Trophoblast cell (in vitro differentiated cells and primary cell): ENCODE measurements at places on chromosomes 11 and 22.

DNA sequence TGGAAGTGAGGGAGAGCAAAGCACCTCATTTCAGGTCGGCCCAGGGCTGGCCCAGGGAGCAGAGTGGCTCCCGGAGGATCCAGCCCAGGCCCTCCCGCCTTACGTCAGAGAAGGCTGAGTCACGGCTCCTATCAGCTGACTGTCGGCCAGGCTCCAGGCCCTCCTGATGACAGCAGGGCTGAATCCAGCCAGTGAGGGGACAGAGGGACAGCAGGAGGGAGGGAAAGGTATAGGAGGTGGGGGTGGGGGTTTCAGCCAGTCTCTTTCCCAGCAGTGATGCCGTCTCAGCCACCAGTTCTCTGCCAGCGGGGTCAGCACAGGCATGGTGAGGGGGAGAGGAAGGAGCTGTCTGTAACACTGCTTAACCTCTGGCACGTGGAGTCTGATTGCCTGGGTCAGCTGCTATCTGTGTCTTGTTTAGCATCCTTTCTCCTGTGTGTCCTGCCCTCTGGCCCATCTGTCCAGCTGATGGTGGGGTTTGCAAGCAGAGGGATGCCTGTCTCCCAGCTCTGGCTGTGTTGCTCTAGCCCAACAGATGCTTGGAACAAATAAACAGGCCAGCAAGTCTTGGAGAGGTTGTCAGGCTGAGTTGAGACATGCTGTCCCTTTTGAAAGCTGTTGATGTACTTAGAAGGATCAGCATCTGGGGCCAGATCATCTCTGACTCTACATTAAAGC is 74.0 kb downstream of the ADAMTS15 start:
- H3K27me3 ChIP-seq = no peaks in the 10 kb centered on the region
- peaks cover 10% of the 10 kb centered on the region for H3K4me1 ChIP-seq
- H3K4me3 ChIP-seq = no peak overlapping the region
- DNase-seq = peak; percentile 78
- no peaks in the 10 kb centered on the region for H3K36me3 ChIP-seq

DNA sequence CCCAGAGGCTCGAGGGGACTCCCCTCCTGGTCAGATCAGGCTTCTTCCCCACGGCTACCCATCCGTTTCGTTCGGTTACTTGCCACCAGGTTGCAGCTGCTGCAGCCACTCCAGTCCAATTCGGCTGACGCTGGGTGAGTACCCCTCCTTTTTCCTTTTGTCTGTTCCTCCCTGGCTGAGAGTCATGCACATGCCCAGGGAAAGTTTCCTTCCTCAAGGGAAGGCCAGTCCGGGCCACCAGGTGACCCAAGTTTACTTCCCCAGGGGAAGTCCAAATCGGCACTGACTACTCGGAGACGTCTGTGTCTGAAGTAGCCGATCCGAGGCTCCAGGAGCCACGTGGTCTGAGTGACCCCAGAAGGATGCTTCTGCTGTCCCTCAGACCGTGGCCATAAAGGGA is 13.2 kb upstream of the OR56A3 start:
- no peaks in the 10 kb centered on the region for H3K27me3 ChIP-seq
- DNase-seq = no peak
- H3K27ac ChIP-seq = no peak overlapping the region
- H3K4me1 ChIP-seq = no peaks in the 10 kb centered on the region
- H3K36me3 ChIP-seq = no peaks in the 10 kb centered on the region
- H3K4me3 ChIP-seq = no peak overlapping the region

DNA sequence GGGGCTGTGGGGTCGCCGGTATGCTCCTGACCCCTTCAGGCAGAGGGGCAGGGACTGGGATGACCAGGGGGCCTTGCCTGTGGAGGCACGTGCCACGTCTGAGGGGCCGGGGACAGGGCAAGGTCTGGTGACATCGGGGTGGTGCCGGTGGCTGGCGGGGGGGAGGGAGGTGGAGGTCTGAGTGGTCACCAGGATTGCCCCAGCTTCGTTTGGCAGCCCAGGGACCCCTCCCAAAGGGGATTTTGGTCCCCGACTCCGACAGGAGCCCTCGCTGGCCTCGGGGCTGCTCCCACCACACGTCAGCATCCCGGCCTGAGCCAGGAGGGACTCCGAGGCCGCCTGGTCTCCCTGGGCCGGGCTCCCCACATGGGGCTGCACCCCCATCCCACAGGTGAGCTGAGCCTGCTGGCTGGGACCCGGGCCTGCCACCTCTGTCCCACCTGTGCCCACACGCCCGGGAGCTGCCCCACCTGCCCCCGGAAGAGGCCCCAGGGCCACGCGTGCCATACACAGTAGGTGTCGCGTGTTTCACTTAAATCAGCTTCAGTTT is 1.1 kb upstream of the MUC6 start:
- no peak for DNase-seq
- H3K4me3 ChIP-seq = no peak overlapping the region
- no peaks in the 10 kb centered on the region for H3K4me1 ChIP-seq
- no peaks in the 10 kb centered on the region for H3K36me3 ChIP-seq
- H3K27me3 ChIP-seq = no peaks in the 10 kb centered on the region
- no peak overlapping the region for H3K27ac ChIP-seq

GRCh38 chr22:20904008-20904979 is 12.9 kb upstream of the CRKL start:
- no peaks in the 10 kb centered on the region for H3K27me3 ChIP-seq
- H3K27ac ChIP-seq = no peak overlapping the region

GRCh38 chr22:24363243-24363642 is 64.2 kb upstream of the ADORA2A start:
- no peak for DNase-seq
- H3K36me3 ChIP-seq = peaks cover 10% of the 10 kb centered on the region
- no peak overlapping the region for H3K27ac ChIP-seq
- no peaks in the 10 kb centered on the region for H3K27me3 ChIP-seq

GRCh38 chr11:32334822-32335221 is 100.5 kb downstream of the WT1 start:
- no peak overlapping the region for H3K27ac ChIP-seq
- H3K4me3 ChIP-seq = no peak overlapping the region
- no peaks in the 10 kb centered on the region for H3K27me3 ChIP-seq
- peaks cover 8% of the 10 kb centered on the region for H3K4me1 ChIP-seq
- no peaks in the 10 kb centered on the region for H3K36me3 ChIP-seq

- H3K4me1 ChIP-seq = no peaks in the 10 kb centered on the region
- DNase-seq = no peak
- H3K27ac ChIP-seq = no peak overlapping the region
These were observed 26.7 kb downstream of the DHCR7 start for GRCh38 chr11:71421392-71421950.

DNA sequence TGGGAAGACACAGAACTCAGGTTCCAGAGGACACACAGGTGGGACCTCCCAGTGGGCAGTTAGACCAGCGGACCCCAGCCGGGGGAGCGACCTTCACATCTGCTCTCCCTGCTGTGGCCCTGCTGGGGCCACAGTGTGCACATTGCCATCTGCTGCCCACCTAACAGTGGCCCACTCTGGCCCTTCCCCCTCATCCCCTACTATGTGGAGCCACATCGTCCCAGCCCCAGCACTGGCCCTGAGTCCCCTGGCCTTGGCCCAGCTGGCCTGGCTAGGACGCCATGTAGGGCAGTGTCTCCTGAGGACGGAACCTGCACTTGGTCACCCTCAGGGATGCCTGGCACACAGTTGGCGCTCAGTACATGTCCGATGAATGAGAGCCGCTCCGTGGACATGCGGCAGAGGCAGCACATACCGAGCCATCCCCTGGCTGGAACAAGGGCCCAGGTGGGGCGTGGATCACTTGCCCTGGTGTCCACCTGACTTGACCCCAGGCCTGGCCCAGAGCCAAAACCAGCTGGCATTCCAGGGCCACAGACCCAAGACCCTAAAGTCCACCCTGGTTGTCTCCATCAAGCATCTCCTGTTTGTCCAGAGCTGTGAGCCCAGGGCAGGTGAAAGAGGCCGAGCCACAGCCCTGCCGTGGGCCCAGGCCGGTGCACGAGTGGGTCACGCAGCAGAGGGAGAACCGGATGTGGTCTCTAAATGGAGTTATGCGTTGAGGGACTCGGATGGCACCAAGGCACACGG is 93.1 kb upstream of the FGF3 start:
- DNase-seq = no peak
- no peaks in the 10 kb centered on the region for H3K27me3 ChIP-seq
- no peak overlapping the region for H3K4me3 ChIP-seq
- peaks cover 2% of the 10 kb centered on the region for H3K4me1 ChIP-seq
- H3K27ac ChIP-seq = no peak overlapping the region
- no peaks in the 10 kb centered on the region for H3K36me3 ChIP-seq

DNA sequence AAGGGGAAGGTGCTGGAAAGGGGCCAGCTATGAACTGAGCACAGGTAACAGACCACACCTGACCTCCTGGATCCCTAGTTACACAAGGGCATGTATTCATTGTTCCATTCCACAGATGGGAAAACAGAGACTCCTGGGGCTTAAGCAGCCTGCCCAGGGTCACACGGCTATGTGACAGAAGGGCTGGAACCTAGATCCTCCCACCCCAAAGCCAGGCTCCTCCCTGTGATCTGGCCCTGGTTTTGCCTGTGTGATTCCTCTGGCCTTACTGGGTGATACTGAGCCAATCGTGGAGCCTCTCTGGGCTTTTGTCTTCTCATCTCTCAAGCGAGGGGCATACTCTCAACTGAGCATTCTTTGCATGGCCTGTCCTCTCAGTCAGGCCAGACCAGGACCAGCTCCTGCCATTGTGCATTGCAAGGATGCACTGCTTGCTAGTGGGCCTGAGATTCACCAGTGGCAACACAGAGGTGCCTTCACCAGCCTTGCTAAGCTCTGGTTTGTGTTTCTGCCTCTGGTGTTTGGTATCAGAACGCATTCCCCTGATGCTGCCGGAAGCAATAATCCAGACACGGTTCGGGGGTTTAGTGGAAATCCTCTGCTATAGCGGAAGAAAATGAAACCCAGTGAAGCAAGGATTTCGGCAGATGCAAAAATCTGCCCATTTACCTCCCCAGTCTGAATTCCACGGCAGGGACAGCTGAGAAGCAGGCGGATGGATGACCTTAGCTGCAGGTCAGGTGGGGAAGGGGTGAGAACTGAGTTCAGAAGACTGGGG is 226.6 kb downstream of the ST3GAL4 start:
- H3K36me3 ChIP-seq = no peaks in the 10 kb centered on the region
- H3K4me3 ChIP-seq = no peak overlapping the region
- DNase-seq = no peak
- H3K27ac ChIP-seq = no peak overlapping the region

- peak overlapping the region; percentile 66 for H3K27ac ChIP-seq
- H3K4me1 ChIP-seq = peaks cover 2% of the 10 kb centered on the region
- no peak overlapping the region for H3K4me3 ChIP-seq
- H3K36me3 ChIP-seq = peaks cover 9% of the 10 kb centered on the region
- no peaks in the 10 kb centered on the region for H3K27me3 ChIP-seq
These were observed 9.8 kb downstream of the TRAF6 start for GRCh38 chr11:36500315-36500721.
